Activated CD4-positive, alpha-beta T cell treated with anti-CD3 and anti-CD28 coated beads for 4 hours (primary cell): ENCODE measurements at places on chromosomes 2 and 18.

DNA sequence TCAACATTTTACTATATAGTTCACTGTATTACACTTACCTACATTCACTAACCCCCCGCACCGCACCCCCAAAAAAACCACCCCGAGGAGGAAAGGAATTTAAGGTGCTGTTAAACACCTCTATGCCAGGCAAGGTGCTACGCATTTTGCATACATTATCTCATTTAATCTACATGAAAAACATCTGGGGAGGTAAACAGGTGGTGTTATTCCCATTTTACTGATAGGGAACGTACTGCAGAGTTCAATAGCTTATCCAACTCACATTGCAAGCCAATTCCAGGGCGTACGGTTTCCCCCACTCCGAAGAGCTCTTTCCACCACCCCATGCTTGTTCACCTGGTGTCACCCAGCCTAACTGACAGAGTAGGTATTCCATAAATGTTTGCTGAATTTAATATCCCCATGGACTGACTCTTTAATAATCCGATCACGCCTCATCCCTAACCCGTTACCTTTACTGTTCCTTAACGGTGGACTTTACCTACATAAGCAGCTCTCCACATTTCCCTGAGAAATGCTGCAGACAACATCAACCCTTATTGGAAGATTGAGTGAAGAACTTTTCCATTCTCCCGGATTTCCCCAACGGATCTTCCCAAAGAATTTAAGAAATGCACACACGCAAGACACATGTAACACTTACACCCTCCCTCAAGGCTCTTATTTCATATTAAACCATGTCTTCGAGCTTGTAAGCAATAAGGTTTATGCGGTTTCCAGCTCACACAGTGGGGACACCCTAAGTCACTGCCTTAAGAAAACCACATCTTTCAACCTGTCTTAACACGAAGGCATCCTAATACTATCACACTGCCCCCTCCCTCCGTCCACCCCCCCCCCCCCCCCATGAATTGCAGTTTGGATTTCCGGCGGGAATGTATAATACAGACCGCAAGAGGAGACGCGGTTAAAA lies 1.2 kb downstream of the RAPH1 start:
- DNase-seq: peak; percentile 9

- no peak for DNase-seq
Observed at GRCh38 chr18:79555885-79556284, 123.7 kb upstream of the CTDP1 start.

DNA sequence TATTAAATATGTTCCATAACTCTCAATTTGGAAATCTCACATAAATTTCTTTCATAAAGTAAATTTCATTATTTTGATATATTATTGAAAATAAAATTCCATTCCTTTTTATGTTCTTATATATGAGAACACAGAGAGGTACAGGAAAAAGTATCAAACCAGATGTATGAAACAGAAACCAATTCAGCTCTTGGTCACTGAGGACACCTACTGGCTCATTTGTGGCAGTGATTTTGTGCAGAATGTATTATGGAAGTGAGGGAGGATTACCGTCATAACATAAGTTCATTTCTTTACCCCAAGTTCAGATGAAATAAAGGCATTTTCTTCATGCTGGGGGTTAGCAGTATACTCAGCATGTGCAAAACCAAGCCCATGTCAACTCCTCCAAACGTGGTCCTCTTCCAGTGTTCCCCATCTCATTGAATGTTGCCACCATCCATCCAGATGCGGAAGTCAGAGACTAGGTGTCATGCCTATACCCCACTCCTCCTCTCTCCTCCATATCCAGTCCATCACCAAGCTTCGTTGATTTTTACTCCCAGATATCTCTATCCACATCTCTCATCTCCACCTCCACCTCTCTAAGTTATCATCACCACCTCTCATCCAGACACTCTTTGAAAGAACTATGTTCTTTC lies 41.7 kb upstream of the MALL start:
- DNase-seq: no peak

DNA sequence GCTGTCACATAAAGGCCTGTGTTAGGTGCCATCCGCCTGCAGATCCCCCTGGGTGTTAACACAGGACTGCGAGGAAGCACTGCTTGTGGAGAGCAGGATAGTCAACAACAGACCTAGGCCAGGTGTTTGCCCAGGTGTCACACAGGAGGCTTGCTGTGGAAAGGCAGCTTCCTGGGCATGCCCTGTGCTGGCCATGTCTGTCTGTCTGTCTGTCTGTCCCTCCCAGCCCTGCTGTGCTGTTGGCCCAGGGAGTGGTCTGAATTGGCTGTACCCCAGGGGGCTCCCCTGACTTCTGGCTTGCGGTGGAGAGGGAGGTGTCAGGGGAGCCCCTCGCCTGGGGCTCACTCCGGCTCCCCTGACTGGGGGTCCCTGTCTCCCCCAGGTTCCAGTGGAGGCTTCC lies 53.2 kb downstream of the SH3BP4 start:
- no peak for DNase-seq

DNA sequence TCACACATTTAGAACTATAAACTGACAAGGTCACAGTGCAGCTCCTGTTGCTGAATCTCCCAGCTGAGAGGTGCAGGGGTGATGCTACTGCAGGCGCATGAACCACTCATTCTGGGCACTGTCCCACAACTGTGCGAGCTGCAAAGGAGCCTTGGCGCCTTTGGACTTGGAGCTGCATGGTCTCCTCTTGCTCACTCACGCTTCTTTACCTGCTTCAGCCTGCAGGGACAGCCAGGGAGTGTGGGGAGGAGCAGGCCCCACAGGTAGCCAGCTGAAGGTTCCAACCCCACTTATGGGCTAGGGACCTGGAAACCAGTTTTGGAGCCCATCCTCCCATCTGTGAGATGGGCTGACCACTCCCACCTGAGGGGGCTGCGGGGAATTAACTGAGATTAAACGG lies 75.0 kb downstream of the UXS1 start:
- DNase-seq: no peak

DNA sequence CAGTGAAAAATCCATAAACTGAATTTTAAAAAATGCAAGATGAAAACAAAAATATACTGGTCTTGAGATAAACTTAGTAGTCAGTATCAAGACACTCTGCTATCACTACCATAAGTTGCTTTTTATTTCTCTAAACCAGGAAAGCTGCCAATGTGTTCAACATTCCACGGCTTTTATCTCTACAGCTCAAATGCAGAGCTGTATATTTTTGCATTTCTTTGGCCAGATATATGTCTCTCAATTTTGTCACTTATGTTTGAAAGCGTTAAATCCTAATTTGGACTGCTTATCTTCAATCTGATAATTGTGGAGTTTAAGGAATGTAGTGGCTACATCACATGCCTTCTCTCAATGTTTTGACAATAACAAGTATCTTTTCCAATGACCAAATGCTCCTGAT lies 609.5 kb downstream of the EPHA4 start:
- DNase-seq: no peak

- DNase-seq: no peak
Observed at GRCh38 chr2:227347117-227347516, 22.1 kb downstream of the MFF start.

GRCh38 chr2:144215701-144216675 lies 303.9 kb downstream of the ZEB2 start:
- DNase-seq: no peak

- DNase-seq: no peak
Observed at GRCh38 chr18:76450452-76451395, 44.3 kb downstream of the ZNF516 start.

GRCh38 chr2:217789736-217790181 lies 213.0 kb downstream of the TNS1 start:
- no peak for DNase-seq

DNA sequence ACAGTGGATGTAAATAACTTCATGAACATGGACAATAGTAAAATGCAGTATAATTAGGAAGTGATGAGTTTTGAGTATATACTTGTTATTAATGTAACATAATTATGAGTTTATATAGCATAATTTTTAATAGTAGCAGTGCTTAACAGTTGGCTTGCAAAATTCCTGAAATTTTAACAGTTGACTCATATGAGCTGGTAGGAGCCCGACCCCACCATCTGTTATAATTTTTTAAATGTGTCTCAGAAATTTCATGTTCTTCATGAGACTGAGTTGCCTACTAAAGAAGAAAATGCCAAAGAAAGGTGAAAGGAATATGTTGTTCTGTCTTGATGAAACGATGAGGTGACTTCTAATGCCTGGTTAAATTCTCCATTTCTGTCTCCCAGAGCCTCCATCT lies 62.6 kb downstream of the ITGB1BP1 start:
- no peak for DNase-seq

- peak; percentile 35 for DNase-seq
Observed at GRCh38 chr2:218400167-218400929, 680 bp downstream of the CTDSP1 start.

DNA sequence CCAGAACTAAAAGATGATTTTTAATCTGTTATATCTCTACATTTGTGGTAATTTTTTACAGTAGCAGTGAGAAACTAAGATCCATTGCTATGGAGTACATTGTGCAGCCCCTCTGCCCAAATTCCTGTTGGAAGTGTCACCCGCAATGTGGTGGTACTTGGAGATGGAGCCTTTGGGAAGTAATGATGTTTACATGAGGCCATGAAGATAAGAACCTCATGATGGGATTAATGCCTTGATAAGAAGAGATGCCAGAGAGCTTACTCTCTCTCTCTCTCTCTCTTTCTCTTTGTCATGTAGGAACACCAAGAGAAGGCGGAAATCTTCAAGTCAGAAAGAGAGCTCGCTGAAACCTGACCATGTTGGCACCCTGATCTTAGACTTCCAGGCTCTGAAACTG lies 535.4 kb downstream of the PID1 start:
- no peak for DNase-seq
